ENCODE measurements at places on chromosomes 12 and 14. TPM values are rescaled to one million over a fixed set of nuclear protein-coding genes. Genes with fewer than 3 reads are reported as not detected.

The SLC24A4 gene
- not detected for total RNA-seq

The BDKRB1 gene
- not detected for total RNA-seq

The LPAR5 gene
- total RNA-seq, result 8.9 TPM

The CALM1 gene
- total RNA-seq, result 489 TPM
